ENCODE measurements at places on chromosomes 12 and 14.
A peak's percentile ranks its signal among the peaks of the same experiment; 100 is the strongest.

GRCh38 chr12:55965941-55966407 is at the start of gene PMEL:
PMEL (minus strand) TSS chr12:55966042; CDS start chr12:55966011, 31 bp downstream.
- H3K4me1 ChIP-seq, result peaks cover 30% of the 10 kb centered on the region
- H3K27me3 ChIP-seq, result no peaks in the 10 kb centered on the region
- H3K4me3 ChIP-seq, result peak within 1 kb of the TSS; percentile 99
- DNase-seq, result no peak

DNA sequence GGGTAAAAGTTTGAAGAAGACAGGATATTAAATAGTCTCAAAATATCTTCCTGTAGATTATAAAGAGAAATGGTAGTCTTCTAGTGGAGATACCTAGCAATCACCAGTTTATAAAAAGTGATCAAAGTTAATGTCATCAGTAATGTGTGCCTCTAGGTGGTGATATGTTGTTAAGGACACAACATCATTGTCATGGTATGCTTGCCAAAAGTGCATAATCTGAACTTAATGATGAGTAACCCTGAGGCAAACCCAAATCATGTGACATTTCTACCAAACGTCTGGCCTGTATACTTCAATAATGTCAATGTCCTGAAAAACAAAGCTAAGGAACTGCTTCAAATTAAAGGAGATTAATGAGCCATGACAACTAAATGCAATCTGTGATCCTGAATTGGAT is 214.7 kb downstream of the PHLDA1 start:
- H3K27ac ChIP-seq, result no peak overlapping the region
- no peak for DNase-seq
- H3K4me3 ChIP-seq, result no peak overlapping the region
- H3K4me1 ChIP-seq, result peaks cover 11% of the 10 kb centered on the region
- no peaks in the 10 kb centered on the region for H3K36me3 ChIP-seq

- no peaks in the 10 kb centered on the region for H3K36me3 ChIP-seq
- no peak for DNase-seq
- peaks cover 4% of the 10 kb centered on the region for H3K4me1 ChIP-seq
- no peak overlapping the region for H3K4me3 ChIP-seq
Measured at GRCh38 chr14:30527196-30527595, 31.8 kb upstream of the G2E3 start.

GRCh38 chr14:86450085-86450484 is 920.1 kb downstream of the FLRT2 start:
- no peaks in the 10 kb centered on the region for H3K36me3 ChIP-seq
- H3K4me3 ChIP-seq, result no peak overlapping the region
- H3K27ac ChIP-seq, result no peak overlapping the region

DNA sequence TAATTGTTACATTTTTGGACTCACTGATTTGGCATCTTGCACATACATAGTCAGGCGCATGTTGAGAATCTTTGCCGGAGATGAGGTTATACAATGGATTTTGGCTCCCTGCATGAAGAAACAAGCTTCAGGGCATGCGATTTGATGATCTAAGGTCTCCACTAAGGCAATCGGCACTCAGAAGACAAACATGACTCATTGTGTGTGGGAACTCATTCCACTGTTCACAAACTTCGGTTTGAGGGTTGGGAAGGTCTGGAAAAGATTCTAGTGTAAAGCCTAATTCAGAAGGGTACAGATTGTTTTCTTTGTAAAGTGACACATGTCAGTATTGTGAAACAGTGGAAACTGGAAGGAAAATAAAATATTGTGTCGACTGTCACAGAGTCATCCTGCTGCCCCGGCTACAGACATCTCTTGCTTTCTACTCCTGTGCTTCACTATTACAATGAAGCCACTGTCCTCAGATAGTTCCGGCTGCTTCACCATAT is 192.6 kb upstream of the HMGA2 start:
- peaks cover 14% of the 10 kb centered on the region for H3K27me3 ChIP-seq
- no peak overlapping the region for H3K4me3 ChIP-seq
- no peak overlapping the region for H3K27ac ChIP-seq
- H3K36me3 ChIP-seq, result no peaks in the 10 kb centered on the region

DNA sequence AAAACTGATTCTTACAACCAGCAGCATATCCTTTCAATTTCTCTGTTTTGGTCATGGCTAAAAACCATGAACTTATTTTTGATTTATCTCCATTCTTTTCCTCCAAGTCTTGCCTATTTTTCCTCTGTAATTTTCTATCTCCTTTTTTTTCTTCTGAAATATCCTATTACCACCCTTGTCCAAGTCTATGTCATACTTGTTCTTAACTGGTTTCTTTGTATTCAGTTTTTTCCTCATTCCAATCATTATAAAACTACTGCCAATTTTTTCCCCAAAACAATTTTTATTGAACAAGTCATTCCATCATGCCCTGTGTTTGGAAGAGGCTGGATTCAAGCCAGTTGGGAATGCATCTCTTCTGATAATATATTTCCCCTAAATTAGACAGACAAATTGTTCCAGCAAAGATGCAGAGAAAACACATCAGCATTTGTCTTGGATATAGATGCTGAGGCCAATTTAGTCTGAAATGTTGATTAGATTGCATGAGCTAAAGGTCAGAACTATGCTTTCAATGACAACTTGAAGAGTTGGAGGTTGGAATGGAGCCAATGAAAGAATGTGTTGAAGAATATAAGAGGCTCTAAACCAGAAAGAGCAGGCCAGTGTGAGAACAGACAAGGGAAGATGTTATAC is 30.7 kb downstream of the OTOGL start:
- H3K27ac ChIP-seq, result no peak overlapping the region
- no peak for DNase-seq
- no peaks in the 10 kb centered on the region for H3K4me1 ChIP-seq
- peaks cover 5% of the 10 kb centered on the region for H3K27me3 ChIP-seq

- H3K4me1 ChIP-seq, result peaks cover 24% of the 10 kb centered on the region
- no peaks in the 10 kb centered on the region for H3K27me3 ChIP-seq
- H3K4me3 ChIP-seq, result no peak overlapping the region
- no peak overlapping the region for H3K27ac ChIP-seq
- H3K36me3 ChIP-seq, result no peaks in the 10 kb centered on the region
Measured at GRCh38 chr12:50928392-50928791, 24.0 kb upstream of the HIGD1C start.

DNA sequence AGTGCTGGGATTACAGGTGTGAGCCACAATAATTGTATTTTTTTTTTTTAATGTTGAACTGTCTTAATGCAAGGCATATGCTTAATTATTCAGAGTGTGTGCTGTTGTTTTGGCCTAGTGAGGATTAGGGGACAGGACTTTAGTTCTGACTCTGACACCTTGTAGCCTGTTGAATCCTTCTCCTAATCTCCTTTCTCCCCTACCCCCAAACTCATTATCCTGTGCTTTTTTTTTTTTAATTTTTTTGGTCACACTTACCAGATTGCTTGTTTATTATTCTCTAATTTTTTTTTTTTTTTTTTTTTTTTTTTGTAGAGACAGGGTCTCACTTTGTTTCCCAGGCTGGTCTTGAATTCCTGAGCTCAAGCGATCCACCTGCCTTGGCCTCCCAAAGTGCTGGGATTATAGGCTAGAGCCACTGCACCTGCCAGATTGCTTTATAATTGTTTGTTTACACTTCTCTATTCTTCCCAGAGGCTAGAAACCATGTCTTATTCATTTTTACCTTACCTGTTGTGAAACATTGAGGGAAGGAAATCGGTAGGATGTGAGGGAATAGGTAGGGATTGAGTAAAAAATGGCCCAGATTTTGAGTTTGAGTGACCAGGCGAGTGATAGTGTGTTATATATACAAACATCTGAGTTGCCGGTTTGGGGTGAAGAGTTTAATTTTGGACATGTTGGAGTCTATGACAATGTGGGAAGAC is 32.2 kb downstream of the DIP2B start:
- H3K4me1 ChIP-seq, result peaks cover 33% of the 10 kb centered on the region
- no peak for DNase-seq
- H3K27me3 ChIP-seq, result no peaks in the 10 kb centered on the region
- H3K36me3 ChIP-seq, result peaks cover 15% of the 10 kb centered on the region
- H3K27ac ChIP-seq, result peak overlapping the region; percentile 61

GRCh38 chr14:62097072-62097471 is 334.9 kb downstream of the SNAPC1 start:
- no peaks in the 10 kb centered on the region for H3K36me3 ChIP-seq
- H3K4me3 ChIP-seq, result no peak overlapping the region
- DNase-seq, result no peak
- H3K27me3 ChIP-seq, result peaks cover 17% of the 10 kb centered on the region

DNA sequence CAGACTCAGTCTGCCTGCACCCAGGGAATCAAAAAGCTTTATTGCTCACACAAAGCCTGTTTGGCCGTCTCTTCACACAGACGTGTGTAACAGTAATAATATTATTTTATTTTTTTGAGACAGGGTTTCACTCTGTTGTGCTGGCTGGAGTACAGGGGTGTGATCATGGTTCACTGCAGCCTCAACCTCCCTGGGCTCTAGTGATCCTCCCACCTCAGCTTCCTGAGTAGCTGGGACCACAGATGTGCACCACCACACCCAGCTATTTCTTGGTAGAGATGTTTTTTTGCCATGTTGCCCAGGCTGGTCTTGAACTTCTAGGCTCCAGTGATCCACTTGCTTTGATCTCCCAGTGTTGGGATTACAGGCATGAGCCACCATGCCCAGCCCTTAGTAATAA is 88.4 kb upstream of the DCD start:
- H3K4me3 ChIP-seq, result no peak overlapping the region
- no peak for DNase-seq
- H3K27me3 ChIP-seq, result no peaks in the 10 kb centered on the region
- no peaks in the 10 kb centered on the region for H3K36me3 ChIP-seq
- peaks cover 21% of the 10 kb centered on the region for H3K4me1 ChIP-seq
- H3K27ac ChIP-seq, result no peak overlapping the region

DNA sequence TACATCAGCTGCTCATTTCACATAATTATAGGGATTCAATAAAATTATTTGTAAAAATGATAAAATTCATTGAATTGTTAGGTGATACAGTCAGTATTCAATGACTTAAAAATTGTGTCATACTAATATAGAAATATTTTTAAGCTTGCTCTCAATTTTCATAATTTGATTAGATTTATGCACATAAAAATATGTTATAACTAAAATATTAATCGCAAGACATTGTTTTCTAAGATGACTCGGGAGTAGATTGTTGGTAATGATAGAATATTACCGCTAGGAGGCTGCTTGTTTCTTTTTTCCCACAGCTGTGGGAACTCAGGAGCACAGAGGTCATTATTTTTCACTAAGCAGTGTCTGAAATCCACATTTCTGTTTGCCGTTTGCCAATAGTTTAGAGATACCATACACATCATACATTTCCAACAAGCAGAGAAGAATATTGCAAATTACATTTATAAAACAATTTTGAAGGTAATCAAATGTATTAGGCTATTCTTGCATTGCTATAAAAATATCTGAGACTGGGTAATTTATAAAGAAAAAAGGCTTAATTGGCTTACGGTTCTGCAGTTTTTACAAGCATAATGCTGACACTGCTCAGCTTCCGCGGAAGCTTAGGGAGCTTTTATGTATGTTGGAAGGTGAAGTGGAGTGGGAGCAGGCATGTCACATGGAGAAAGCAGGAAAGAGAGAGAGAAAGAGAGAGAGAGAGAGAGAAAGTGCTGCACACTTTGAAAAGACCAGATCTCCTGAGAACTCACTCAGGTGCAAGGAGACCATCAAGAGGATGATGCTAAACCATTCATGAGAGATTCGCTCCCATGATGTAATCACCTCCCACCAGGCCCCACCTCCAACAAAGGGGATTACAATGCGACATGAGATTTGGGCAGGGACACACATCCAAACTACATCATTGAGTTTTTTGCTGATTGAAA is 9.2 kb downstream of the CD69 start:
- H3K36me3 ChIP-seq, result peaks cover 43% of the 10 kb centered on the region
- H3K4me3 ChIP-seq, result peak overlapping the region; percentile 57
- peaks cover 49% of the 10 kb centered on the region for H3K4me1 ChIP-seq
- peak; percentile 77 for DNase-seq
- H3K27me3 ChIP-seq, result no peaks in the 10 kb centered on the region
- H3K27ac ChIP-seq, result peak overlapping the region; percentile 73

DNA sequence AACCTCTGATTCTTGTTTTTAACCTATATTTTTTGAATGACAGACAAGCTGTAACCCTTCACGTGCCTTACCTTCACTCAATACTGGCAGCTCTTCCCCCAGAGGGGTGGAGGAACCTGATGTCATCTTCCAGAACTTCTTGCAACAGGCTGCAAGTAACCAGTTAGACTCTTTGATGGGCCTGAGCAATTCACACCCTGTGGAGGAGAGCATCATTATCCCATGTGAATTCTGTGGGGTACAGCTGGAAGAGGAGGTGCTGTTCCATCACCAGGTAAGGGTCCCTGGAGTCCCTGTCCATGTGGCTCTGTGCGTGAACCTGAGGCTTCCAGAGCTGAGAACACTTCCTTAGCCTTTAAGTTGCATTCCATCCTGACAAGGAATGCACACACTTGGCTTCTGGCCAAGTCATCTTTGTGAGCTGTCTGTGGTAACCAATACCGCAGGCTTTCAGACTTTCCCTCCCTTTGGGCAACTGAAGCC is 22.7 kb downstream of the TRAFD1 start:
- H3K27me3 ChIP-seq, result no peaks in the 10 kb centered on the region
- peaks cover 55% of the 10 kb centered on the region for H3K36me3 ChIP-seq
- peak overlapping the region; percentile 24 for H3K27ac ChIP-seq

DNA sequence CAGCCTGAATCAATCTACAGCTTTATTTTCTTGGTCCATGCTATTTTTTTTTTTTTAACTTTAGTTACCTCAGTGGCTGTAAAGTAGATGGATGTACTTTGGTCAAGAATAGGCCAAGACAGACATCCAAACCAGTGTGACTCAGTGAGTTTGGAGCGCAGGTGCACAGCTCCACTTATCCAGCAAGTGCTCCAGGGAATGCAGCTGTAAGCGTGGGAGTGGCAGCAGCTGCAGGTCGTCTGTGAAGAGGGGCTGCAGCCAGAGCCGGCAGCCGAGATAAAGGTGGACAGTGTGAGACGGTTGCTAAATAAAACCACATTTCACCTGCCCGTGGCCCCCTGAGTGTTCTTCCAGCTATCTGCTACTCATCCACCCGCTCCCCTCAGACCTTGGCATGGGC is 1018.7 kb downstream of the AACS start:
- H3K27me3 ChIP-seq, result no peaks in the 10 kb centered on the region
- H3K4me3 ChIP-seq, result no peak overlapping the region
- DNase-seq, result no peak
- no peaks in the 10 kb centered on the region for H3K4me1 ChIP-seq

DNA sequence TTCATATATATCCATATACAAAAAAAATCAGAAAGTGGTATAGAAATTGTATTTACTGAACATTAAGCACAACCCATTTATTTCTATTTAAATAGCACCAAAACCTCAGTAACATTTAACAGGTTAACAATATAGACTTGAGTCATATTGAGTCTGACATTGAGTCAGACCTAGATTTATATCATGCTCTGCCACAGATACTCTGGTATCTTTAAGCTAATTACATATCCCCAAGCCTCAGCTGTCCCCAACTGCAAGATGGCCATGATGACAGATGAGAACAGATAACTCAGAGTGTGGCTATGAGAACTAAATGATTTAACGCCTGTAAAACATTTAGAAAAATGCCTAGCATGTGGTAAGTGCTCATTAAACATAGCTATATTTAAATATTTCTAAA is 40.3 kb downstream of the IFNG start:
- DNase-seq, result peak; percentile 44
- H3K4me1 ChIP-seq, result peaks cover 20% of the 10 kb centered on the region
- no peak overlapping the region for H3K4me3 ChIP-seq
- H3K27me3 ChIP-seq, result peaks cover 3% of the 10 kb centered on the region

GRCh38 chr14:75372260-75372659 is 55.6 kb upstream of the JDP2 start:
- no peak overlapping the region for H3K27ac ChIP-seq
- H3K36me3 ChIP-seq, result no peaks in the 10 kb centered on the region
- H3K4me3 ChIP-seq, result no peak overlapping the region
- H3K4me1 ChIP-seq, result no peaks in the 10 kb centered on the region

Measured in activated CD4-positive, alpha-beta T cell treated with anti-CD3 and anti-CD28 coated beads for 36 hours (primary cell).